ENCODE measurements at places on chromosomes 5 and 9. TPM values are rescaled to one million over a fixed set of nuclear protein-coding genes. Genes with fewer than 3 reads are reported as not detected.

DNA sequence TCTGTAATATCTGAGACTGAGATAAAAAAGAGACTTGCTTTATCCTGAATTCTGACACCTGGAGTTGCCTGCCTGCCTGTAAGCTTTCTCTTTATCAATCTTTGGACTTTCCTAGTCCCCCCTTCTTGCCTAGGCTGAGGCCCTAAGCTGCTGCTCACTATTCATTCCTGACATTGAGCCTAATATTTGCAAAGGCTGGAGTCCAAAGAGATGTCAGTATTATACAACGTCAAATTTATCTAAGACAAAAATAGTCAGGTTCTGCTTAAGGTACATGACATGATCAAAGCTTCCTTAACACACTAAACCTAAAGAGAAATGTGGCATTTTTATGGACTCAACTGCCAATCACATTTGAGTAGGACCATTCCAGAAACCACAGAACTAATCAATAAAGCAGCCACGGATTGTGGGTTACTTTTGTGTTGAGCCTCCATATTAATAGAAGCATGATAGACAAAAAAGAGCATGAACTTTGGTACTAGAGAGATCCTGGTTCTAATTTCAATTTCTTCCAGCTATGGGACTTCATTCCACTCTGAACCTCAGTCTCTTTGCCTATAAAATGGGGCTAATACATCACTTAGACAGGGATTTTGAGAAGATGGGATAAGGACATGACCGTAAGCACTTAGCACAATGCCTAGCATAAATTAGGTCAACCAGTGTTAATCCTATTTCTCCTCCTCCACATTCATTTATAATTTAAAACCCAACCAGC lies 56.1 kb downstream of the IL33 start:
- H3K4me3 ChIP-seq = no peak overlapping the region
- no peaks in the 10 kb centered on the region for H3K4me1 ChIP-seq
- no peaks in the 10 kb centered on the region for H3K27me3 ChIP-seq
- no peak for DNase-seq

GRCh38 chr9:124037790-124038189 lies 26.2 kb downstream of the LHX2 start:
- H3K36me3 ChIP-seq = no peaks in the 10 kb centered on the region
- H3K4me1 ChIP-seq = peaks cover 5% of the 10 kb centered on the region
- H3K27me3 ChIP-seq = no peaks in the 10 kb centered on the region
- H3K4me3 ChIP-seq = no peak overlapping the region
- no peak overlapping the region for H3K27ac ChIP-seq
- no peak for DNase-seq

DNA sequence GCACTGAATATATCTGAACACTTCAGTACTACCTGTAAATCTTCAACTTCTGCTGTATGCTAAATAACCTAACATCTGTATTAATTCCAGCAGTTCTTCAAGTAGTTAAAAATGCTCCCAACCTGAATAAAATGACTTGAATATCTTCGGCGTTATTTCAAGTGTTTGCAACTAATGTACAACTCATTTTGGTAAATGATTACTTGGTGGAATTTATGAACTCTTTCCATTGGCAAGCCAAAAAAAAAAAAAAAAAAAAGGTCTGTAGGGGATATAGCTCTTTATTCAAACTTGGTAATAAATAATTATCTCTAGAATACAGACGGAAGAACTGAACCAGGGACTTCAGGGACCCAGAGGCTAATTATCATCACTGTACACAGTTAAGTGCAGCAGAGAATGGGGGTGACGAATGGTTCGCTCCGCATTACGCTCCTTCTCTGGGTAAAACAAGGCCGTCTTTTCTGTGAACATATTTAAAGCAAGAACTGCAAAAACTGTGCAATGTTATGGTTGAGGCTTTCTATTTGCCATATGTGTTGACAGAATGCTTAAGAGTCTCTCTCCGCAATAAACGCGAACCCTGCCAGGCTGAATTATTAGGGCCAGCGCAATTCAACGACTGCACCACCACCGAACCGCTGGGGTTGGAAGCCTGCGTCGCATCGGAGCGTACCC lies 1.9 kb upstream of the ERBIN start:
- H3K4me3 ChIP-seq = peak overlapping the region; percentile 73
- DNase-seq = no peak
- H3K36me3 ChIP-seq = peaks cover 6% of the 10 kb centered on the region

GRCh38 chr5:76542887-76543690 lies 80.1 kb downstream of the F2RL2 start:
- no peak overlapping the region for H3K4me3 ChIP-seq
- DNase-seq = no peak
- H3K27me3 ChIP-seq = peaks cover 2% of the 10 kb centered on the region
- H3K27ac ChIP-seq = no peak overlapping the region

DNA sequence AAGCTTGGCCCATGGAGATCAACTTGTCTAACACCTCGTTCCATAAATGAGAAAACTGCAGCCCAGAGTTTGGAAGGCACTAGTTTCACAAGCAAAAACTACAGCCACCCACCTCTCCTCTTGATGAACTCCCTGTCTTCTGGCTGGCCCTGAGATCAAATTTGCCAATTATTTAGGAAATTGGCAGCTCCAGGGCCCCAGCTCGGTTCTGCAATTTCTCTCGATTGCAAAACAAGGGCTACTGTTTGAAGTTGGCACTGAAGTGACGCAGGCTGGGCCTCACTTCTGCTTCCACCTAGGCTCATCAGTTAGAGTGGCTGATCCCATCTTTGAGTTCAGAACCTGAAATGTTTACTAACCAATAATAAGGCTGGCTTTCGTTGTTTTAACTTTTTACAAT lies 3.7 kb upstream of the GPX3 start:
- no peak overlapping the region for H3K4me3 ChIP-seq
- H3K4me1 ChIP-seq = no peaks in the 10 kb centered on the region
- DNase-seq = no peak
- no peaks in the 10 kb centered on the region for H3K27me3 ChIP-seq

GRCh38 chr9:14089051-14089803 lies 224.7 kb downstream of the NFIB start:
- no peaks in the 10 kb centered on the region for H3K4me1 ChIP-seq
- no peaks in the 10 kb centered on the region for H3K27me3 ChIP-seq
- H3K36me3 ChIP-seq = no peaks in the 10 kb centered on the region
- H3K27ac ChIP-seq = no peak overlapping the region
- H3K4me3 ChIP-seq = no peak overlapping the region

- no peaks in the 10 kb centered on the region for H3K27me3 ChIP-seq
- H3K4me3 ChIP-seq = no peak overlapping the region
- DNase-seq = no peak
- no peaks in the 10 kb centered on the region for H3K36me3 ChIP-seq
- H3K4me1 ChIP-seq = no peaks in the 10 kb centered on the region
These were observed 225.2 kb downstream of the GAS1 start for GRCh38 chr9:86721843-86722705.

GRCh38 chr9:136409557-136410455 lies 608 bp downstream of the ENTR1 start:
- peaks cover 11% of the 10 kb centered on the region for H3K36me3 ChIP-seq
- no peak for DNase-seq
- peak overlapping the region; percentile 89 for H3K27ac ChIP-seq
- no peaks in the 10 kb centered on the region for H3K27me3 ChIP-seq
- peak overlapping the region; percentile 93 for H3K4me3 ChIP-seq
- peaks cover 6% of the 10 kb centered on the region for H3K4me1 ChIP-seq

DNA sequence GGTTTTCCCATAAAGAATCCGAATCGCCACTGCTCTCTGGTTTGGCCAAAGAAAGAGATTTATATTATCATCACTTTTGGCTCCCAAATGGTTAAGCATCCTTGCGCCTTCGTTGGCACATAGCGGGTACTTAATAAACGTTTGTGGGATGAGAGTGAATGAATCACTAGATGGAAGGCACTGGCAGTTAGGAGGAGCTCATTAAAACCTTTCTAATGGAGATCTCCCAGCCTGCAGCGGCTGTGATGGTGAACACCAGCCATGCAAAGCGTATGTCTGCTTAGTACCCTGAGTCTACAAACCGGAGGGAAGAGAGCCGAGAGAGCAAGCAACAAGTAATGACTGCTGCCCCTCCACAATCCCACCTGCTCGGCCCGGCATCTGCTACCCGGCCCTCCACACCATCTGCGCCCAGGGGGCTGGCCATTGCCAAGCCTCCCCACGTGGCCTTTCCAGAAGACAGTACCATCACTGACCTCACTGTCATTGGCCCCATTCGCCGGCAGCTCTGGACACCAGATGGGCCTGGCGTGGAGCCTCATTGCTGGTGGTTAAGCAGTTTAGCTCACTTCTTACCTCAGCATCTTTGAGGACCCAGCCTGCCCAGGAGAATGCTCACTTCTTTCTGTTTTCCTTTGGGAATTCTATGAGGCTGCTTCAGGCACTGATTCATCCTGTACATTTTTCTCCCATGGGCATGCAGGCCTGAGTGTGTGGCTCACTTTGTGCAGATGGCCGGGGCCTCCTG lies 39.3 kb upstream of the ANKRD33B start:
- no peak for DNase-seq

DNA sequence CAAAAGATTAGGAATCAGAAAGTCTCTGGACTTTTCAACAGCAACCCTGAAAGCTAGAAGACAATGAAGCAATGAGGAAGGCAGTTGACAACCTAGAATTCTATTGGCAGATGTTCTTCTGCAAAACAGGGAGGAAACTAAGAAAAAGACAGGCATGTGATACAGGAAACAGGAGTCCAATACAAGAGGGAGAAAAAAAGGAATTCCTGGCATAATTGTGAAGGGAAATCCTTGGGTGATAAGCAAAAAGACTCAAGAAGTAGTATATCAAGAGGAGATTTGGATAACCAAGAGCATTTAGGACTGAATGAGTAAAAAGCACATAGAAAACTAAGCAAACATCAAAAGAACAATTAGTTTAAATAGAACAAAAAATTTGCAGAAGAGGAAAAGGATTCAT lies 58.6 kb downstream of the LPAR1 start:
- DNase-seq = no peak
- H3K4me3 ChIP-seq = no peak overlapping the region
- no peaks in the 10 kb centered on the region for H3K4me1 ChIP-seq
- no peak overlapping the region for H3K27ac ChIP-seq
- no peaks in the 10 kb centered on the region for H3K27me3 ChIP-seq

GRCh38 chr9:38226491-38226951 lies 157.5 kb upstream of the SHB start:
- no peaks in the 10 kb centered on the region for H3K27me3 ChIP-seq
- H3K36me3 ChIP-seq = no peaks in the 10 kb centered on the region
- no peaks in the 10 kb centered on the region for H3K4me1 ChIP-seq
- no peak overlapping the region for H3K27ac ChIP-seq

DNA sequence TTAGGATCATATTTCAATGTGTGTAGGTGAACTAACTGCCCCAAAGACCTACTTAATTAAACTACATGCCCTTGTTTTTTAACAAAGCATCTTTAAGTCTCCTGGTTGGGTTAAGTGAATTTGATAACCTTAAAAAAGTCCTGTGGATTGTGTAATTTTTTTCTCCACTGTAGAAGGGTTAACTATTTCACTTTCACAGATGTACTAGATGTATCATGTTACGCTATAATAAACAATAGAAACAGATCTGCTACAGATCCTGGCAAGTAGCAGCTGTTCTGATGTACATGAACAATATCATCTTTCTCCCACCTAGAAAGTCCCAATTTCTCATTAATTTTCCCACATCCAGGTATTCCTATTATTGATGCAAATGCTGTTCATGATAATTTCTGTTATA lies 18.9 kb downstream of the KIF24 start:
- H3K27ac ChIP-seq = no peak overlapping the region
- DNase-seq = no peak
- no peaks in the 10 kb centered on the region for H3K4me1 ChIP-seq
- no peaks in the 10 kb centered on the region for H3K27me3 ChIP-seq

DNA sequence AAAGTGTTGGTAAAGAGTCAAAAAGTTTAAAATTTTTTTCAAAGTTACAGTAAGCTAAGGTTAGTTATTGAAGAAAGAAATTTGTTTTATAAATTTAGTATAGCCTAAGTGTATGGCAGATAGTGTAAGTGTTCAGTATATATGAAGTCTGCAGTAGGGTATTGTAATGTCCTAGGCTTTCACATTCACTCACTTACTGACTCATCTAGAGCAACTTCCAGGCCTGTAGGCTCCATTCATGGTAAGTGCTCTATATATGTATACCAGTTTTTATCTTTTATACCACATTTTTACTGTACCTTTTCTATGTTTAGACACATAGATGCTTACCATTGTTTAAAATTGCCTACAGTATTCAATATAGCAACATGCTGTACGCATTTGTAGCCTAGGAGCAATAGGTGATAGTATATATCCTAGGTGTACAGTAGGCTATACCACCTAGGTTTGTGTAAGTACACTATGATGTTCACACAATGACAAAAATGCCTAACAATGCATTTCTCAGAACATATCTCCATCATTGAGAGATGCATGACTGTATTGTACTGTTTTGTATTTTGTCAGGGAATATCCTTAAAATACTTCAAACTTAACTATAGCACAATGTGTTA lies 38.5 kb downstream of the CYSTM1 start:
- no peak for DNase-seq
- H3K27me3 ChIP-seq = no peaks in the 10 kb centered on the region
- no peaks in the 10 kb centered on the region for H3K36me3 ChIP-seq

DNA sequence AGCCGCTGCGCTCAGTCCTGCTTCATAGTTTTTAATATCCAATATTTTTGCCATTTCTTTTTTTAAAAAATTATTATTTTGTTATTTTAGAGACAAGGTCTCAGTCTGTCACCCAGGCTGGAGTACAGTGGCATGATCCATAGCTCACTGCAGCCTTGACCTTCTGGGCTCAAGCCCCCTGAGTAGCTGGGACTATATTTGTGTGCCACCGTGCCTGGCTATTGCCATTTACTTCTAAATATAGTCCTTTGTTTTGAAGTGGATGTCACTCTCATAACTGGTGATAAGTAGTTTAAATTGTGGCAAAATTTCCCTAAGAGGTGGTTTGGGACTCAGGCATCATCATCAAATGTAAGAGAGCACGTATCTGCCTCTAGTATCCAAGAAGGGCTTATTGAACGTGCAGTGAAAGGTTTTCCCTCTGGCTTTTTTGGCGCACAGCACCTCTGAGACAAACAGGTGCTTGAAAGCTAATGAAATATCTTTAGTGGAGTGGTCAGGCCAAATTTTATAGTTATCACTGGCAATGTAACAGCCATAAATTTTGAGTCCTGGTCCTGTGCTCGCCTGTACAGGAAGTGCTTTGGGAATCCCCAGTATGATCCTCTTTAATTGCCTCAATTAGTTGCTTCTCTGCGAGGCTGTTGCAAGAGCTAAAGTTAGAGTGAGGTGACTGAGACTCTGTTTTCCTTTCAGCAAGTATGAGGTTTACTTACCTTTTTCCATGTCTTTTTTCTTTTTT lies 14.8 kb downstream of the STXBP1 start:
- H3K4me3 ChIP-seq = no peak overlapping the region
- no peak for DNase-seq

IER5L gene
- total RNA-seq = 44.6 TPM

SLC34A3 gene
- total RNA-seq = not detected

SLC46A2 gene
- not detected for total RNA-seq

PAIP2 gene
- 79.4 TPM for total RNA-seq
